ENCODE measurements at places on chromosomes 1 and 21.

DNA sequence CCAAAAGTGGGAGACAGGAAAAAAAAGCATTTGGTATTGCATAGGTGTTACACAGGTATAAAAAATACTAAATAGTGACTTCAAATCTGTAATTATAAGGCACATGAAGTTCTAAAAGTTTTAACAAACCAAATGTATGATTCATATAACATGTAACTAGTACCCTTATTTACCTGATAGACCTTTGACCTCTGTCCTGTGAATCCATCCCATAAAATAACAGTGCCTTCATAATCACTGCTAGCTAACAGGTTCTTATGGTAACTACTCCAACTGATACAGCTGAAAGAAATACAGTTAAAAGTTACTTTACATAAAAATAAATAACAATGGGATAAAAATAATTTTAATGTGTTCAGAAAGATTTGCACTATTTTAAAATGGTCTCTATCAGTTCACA is 163.5 kb downstream of the COP1 start:
- DNase-seq: no peak

DNA sequence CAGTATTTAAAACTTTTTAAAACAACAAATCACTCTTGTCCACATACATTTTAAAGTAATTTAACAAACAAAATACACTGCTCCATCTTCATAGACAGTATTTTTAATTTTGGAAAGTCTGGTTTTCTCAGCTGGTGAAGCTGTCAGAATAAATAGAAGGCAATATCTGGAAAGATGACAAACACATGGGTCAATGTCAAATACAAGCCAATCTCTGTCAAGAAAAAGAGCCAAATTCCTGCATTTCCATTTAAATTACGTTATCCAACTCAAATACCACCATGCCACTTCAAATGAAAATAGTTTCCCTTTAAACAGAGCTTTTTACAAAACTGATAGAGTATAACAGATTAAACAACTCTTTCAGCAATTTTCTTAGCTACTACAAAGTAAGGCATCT is 176.5 kb downstream of the RERE start:
- DNase-seq: no peak

GRCh38 chr1:28246427-28246832 is 10.5 kb downstream of the ATP5IF1 start:
- no peak for DNase-seq

DNA sequence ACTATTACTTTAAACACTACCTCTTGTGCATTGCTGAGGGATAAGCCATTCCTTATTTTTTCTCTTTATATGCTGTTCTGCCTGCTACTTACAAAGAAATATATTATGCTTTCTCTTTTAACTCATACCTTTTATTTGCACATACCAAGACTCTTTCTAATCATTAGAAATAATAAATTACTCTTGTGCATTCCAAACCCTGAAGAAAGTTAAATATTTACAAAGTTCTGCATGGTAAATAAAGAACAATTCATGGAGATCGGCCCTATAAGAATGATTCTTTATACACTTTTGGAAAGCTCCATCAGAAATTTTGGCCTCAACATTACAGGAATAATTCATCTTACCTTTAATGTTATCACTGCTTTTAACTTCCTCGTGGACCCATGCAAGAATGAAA is 86.7 kb upstream of the PALMD start:
- DNase-seq: no peak

DNA sequence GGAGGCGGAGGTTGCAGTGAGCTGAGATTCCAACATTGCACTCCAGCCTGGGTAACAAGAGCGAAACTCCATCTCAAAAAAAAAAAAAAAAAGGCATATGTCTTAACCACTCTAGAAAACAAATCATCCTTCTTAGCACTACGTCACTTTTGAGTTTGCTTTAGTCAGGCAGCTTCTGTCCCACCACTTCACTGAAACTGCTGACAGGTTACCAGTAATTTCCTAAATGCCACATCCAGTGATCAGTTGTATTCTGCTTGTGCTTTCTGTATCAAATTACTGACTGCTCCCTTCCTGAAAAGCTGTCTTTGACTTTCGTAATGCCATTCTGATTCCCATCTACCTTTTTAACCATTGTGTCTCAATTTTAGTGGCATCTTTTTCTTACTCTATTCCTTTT is 21.7 kb downstream of the RCOR3 start:
- DNase-seq: no peak

GRCh38 chr1:18297896-18298648 is 182.7 kb upstream of the KLHDC7A start:
- no peak for DNase-seq

GRCh38 chr1:165315481-165315880 is 41.0 kb downstream of the LMX1A start:
- no peak for DNase-seq

DNA sequence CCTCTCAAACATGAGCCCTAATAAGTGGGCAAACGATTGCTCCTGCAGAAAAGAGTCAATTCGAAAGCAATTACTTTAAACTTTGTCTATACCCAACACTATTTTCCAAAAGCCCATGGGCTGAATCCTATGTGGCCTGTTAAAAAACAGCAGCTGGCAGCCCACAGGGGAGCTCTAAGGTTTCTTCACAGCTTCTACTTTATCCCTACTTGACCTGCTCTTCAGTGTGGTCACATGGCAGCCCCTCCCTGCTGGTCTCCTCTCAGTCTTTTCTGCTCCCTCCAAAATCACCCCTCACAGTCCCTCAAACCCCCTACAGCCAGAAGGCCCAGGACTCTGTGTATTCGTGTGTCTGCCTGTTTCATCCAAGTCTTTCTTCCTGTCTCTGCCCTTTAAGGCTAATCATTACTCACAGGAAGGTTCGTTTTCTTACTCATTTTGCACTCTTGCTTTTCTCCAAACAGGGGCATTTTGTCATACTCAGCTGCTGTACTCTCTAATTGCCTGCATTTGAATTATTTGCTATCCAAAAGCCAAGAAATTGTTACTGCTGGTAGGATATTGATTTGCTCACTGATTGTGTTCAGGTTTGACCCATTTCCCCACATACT is 62.4 kb upstream of the FAM3B start:
- no peak for DNase-seq

GRCh38 chr1:85938829-85939228 is 217.7 kb downstream of the COL24A1 start:
- no peak for DNase-seq

DNA sequence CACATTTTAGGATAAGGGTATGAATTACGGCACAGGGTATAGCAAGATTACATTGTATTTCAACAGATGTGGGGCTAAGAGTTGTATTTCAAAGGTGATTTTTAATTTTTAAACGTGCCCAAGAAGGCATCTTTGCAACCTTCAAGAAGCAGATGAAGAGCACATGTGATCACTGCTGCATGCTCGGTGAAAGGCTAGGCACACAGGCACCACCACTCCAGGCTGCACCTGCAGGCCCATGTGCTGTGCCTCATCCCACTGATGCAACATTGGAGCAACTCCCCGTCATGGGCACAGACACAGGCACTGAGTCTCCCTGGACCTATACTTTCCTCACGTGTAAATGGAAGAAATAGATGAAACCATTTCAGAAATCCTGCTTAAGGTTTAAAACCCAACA is 23.5 kb downstream of the UBE2G2 start:
- DNase-seq: no peak

DNA sequence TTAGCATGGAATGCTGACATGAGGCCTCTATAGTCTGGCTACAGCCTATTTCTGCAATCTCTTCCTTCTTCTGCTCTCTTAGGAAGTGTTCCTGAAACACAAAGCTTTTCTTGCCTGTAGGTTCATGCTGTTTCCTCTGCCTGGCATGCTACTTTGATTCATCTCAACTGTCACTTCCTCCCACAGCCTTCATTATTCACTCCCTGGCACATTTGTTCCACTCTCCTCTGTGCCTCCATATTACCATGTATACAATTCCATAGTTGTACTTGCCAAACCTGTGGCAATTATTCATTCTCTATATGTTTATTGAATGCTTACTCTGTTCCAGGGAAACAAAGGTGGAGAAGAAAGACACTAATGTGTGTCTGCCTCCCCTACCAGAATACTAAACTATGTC is 210.2 kb downstream of the LRRC7 start:
- no peak for DNase-seq

GRCh38 chr1:230206207-230206606 is 139.2 kb downstream of the GALNT2 start:
- no peak for DNase-seq

Measured in stimulated activated CD4-positive, alpha-beta T cell treated with anti-CD3 and anti-CD28 coated beads, Interleukin-12 subunit alpha, Interleukin-12 subunit beta, amount 100 ng/mL, for 24 hours (primary cell).